ENCODE measurements at places on chromosomes 2 and 18. TPM values are rescaled to one million over a fixed set of nuclear protein-coding genes. Genes with fewer than 3 reads are reported as not detected.

DNA sequence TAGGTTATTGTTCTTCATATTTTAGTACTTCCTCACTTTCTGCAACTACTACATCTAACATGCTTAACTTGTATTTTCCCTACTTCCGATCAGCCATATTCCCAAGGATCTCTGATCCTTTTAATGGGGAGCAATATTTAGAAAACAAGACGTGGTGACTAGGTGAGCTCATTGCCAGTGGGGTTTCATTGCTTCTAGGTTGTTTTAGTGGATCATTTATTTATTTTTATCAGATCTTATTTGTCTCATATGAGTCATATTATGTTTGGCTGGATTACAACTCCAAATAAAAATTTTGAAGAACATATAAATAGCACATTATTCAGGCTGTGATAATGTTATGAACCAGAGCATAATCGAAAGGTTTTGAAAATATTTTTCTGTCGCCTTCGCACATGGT lies 480.9 kb upstream of the TMEFF2 start:
- DNase-seq = no peak

DNA sequence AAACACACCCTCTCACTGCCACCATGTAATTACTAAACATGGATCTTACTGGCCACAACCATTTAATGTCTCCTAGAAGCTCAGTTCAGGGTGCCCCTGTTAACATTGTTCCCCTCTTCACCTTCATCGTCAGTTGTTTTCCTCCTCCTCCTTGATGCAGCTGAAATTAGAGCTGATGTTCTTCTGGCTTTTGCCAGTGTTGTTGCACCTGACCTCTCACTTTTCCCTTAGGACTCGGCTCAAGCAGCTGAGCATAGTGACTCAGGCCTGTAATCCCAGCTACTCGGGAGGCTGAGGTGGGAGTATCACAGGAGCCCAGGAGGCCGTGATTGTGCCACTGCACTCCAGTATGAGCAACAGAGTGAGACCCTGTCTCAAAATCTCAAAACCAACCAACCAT lies 70.8 kb downstream of the ACSL3 start:
- DNase-seq = no peak

Gene MYL12A
- 1,232 TPM for polyA plus RNA-seq

Gene FKBP1B
- polyA plus RNA-seq = 2.4 TPM

GRCh38 chr2:25131567-25132298 lies 36.6 kb downstream of the POMC start:
- DNase-seq = no peak

GRCh38 chr2:222499226-222499625 lies 74.9 kb downstream of the SGPP2 start:
- DNase-seq = no peak

All from naive B cell (primary cell).